Muscle of arm (tissue), 14 donors: ENCODE measurements at places on chromosomes 1 and 21. TPM values are rescaled to one million over a fixed set of nuclear protein-coding genes. Genes with fewer than 3 reads are reported as not detected.

The HSD3B2 gene
- not detected for polyA plus RNA-seq

GRCh38 chr1:64838486-64838885 is 93.6 kb downstream of the RAVER2 start:
- no peak for DNase-seq

- no peak for DNase-seq
Measured at GRCh38 chr1:36170643-36171412, 14.9 kb downstream of the MAP7D1 start.

DNA sequence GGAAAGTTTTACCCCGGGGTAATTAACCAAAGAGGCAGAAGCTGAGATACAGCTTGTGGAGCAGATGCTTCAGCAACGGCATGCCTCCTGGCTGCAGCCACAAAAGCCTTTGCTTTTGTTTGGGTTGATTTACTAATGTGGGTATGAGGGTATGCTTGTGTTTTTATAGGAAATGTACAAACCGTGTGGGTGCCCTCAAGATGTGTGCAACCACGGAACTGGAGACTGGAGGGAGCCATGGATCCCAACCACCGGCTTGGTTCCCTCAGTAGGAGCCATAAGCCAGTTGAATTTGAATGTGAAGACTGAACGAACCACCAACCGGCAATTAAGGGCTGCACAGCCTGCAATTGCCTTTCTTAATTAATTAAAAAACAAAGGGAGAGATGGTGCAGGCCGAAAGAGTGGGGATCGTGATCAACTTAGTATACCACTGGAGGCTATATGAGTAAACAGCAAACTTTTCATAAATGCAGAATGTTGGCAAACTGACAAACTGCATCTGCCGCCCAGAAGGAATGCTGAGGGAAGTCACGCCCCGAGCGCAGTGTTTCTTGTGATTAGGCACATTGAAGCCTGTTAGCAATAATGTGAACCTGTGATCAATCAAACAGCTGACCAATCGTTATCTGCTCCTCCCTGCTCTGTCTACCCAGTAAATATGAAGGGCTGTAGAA is 104.1 kb downstream of the DISP1 start:
- no peak for DNase-seq

- DNase-seq = no peak
Measured at GRCh38 chr1:192732787-192733186, 76.1 kb upstream of the RGS2 start.

The FAM131C gene
- not detected for polyA plus RNA-seq

DNA sequence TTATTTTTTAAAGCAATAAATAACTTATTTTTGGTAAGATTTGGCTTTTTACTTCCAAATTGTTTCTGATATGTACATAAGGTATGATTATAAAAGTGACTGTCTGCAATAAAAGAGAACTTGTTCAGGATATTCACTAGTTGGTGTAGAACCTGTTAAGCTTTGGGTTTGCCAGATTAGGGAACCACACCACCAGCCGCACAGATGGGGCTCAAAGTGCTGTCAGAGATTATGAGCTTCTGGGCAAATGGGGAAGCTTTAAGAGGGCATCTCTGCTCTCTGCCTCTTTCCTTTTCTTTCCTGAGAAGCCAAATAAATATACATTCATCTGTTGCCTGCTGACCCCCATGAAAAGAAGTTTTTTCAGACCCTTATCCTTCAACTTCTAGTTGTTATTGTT is 25.4 kb downstream of the IVNS1ABP start:
- no peak for DNase-seq

- DNase-seq = no peak
Measured at GRCh38 chr1:217781056-217781455, 149.9 kb downstream of the SPATA17 start.

DNA sequence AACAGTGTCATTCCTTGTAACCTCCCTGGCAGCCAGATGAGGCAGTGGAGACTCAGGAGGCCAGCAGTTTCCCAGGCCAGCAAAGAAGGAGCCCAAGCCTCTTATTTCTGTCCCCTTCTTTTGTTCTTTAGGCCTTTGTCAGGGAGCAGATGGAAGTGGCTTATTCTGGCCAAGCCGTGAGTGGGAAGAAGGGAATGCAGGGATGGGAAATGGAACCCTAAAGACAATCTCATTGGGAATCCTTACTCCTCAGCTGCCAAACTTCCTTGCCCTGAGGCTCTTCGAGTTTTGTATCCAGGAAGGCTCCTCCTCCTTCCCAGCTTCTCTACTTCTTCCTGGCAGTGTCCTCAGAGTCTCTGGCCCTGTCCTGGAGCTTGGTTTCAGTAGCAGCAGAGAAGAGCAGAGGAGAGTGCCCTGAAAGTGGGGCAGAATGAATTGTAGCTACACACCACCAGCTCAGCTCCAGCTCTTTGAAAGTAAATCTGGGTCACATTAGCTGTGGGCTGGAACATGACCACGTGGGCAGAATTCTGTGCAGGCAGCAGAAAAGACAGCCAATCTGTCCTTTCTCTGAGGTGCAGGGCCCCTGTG is 63.9 kb downstream of the NDUFS5 start:
- DNase-seq = no peak

DNA sequence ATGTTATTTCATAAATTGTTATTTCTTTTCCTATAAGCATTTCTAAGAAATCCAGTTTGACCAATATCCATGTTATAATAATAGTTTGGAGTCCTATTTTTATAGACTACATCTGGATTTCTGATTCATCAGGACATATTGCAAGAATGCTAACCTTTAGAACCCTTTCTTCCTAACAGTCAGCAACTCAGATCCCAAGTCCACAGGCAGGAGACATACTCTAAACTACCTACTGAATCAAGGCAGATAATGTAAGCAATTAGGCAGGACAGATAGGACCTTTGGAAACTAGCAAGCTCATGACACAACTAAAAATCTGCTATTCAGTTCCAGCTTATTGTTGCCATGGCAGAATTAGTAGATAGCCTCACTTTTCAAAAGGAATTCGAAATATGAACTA is 104.1 kb downstream of the DENND1B start:
- no peak for DNase-seq

- no peak for DNase-seq
Measured at GRCh38 chr1:28761189-28761588, 24.4 kb downstream of the YTHDF2 start.

DNA sequence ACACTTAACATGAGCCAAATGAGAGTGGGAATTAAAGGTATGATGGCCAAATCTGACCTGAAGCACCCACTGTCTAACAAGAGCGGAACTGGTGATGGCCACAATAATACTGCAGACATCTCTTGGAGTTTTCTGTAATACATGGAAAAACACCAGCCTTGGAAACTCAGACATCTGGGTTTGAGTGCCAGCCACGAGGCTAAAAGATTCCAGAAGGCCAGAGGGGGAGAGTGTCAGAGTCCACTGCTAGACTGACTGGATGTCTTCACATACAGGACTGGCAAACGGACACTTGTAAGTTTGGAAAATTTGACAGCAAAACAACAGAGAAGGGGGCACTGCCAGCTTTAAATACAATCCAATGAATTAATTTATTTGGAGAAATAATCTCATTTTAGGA is 175.1 kb downstream of the ADSS2 start:
- no peak for DNase-seq

DNA sequence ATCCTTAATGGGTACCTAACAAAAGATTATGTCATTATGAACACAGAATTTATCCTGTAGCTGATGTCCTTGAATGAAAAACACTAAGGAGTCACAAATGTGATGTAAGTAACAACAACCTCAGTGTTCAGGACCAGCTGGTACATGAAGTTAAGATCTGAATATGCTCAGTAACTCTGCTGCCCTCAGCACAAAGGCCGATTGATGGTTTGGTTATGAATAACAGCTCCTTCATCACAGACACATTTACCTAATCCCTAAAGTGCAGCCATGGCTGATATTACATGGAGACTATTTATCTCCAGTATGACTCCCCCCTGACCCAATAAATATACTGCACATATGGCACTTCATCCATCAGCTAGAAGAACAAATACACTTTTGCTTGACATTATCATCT is 75.2 kb downstream of the PLPPR5 start:
- DNase-seq = no peak

- DNase-seq = no peak
Measured at GRCh38 chr1:189027512-189027911, 1450.2 kb downstream of the BRINP3 start.

The CHI3L2 gene
- polyA plus RNA-seq = not detected

The PCAT6 gene
- 5.2 TPM for polyA plus RNA-seq

- no peak for DNase-seq
Measured at GRCh38 chr1:200774735-200775444, 36.2 kb downstream of the CAMSAP2 start.

The S100A9 gene
- polyA plus RNA-seq = 10.3 TPM

GRCh38 chr1:35175098-35175576 is 17.8 kb downstream of the SFPQ start:
- no peak for DNase-seq

The SPATA46 gene
- polyA plus RNA-seq = not detected

GRCh38 chr1:181608948-181609347 is 125.6 kb downstream of the CACNA1E start:
- no peak for DNase-seq

- DNase-seq = no peak
Measured at GRCh38 chr1:227789084-227790033, 26.1 kb upstream of the PRSS38 start.
